Upper lobe of right lung (tissue), 1 donor: ENCODE measurements at places on chromosomes 4 and X. TPM values are rescaled to one million over a fixed set of nuclear protein-coding genes. Genes with fewer than 3 reads are reported as not detected.

GRCh38 chr4:171793723-171794122, 19.5 kb upstream of the GALNTL6 start:
- no peaks in the 10 kb centered on the region for H3K4me1 ChIP-seq
- H3K4me3 ChIP-seq: no peak overlapping the region
- DNase-seq: no peak
- H3K36me3 ChIP-seq: no peaks in the 10 kb centered on the region
- H3K27me3 ChIP-seq: no peaks in the 10 kb centered on the region

Gene UGT2B17
- total RNA-seq: not detected

Gene DCLK2
- 4.9 TPM for total RNA-seq

Gene OPN1MW2
- not detected for total RNA-seq

GRCh38 chr4:82403725-82404124, 26.5 kb downstream of the HNRNPDL start:
- no peak for DNase-seq
- H3K27me3 ChIP-seq: no peaks in the 10 kb centered on the region
- no peaks in the 10 kb centered on the region for H3K36me3 ChIP-seq
- H3K4me3 ChIP-seq: no peak overlapping the region
- no peak overlapping the region for H3K27ac ChIP-seq

Gene TMEM144
- total RNA-seq: 15.5 TPM

Gene CHRDL1
- total RNA-seq: 95.8 TPM

DNA sequence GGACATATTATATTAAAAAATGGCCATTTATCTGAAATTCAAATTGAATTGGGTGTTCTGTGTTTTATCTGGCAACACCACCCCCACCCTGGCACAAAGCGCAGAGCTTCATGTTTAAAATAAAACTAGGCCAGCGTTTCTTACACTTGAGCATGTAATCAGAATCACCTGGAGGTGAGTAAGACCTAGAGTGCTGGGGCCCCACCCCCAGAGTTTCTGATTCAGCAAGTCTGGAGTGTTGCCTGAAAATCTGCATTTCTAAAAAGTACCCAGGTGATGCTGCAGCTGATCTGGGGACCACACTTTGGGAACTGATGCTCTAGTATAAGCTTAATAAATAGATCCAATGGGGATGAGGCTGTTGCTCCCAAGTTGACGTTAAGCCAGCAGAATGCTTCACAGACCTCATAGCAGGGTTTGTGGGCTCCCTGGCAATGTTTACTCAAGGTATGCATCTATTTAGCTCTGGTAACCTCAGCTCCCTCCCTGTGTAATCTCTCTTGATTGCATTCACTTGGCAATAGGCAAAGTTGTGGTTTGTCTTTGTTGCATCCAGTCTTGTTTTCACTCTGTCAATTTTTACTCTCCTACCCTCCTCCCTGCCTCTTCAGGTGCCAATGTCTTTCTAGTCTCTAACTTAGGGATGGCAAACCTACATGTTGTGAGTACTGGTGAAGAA, 99.8 kb upstream of the TEX13D start:
- H3K4me3 ChIP-seq: no peak overlapping the region
- no peak for DNase-seq
- no peaks in the 10 kb centered on the region for H3K4me1 ChIP-seq

Gene RPS6KA3
- total RNA-seq: 70.5 TPM

DNA sequence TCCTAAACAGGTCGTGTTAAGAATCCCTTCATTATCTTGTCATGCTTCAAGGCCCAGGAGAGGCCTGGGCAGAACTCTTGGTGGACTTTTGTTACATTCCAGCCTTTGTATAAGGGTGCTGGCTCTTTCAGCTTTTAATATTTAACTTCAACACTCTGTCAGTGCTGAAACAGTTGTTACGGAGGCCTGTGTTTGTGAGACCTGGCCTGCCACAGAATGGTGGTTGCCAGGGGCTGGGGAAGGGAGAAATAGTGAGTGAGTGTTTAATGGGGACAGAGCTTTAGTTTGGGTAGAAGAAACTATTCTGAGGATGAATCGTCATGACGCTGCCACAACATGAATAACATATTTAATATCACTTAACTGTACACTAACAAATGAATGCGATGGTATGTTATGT, 1027.6 kb upstream of the PRKX start:
- H3K4me1 ChIP-seq: no peaks in the 10 kb centered on the region
- DNase-seq: no peak
- H3K27ac ChIP-seq: no peak overlapping the region
- no peak overlapping the region for H3K4me3 ChIP-seq
- H3K27me3 ChIP-seq: no peaks in the 10 kb centered on the region
- H3K36me3 ChIP-seq: no peaks in the 10 kb centered on the region

DNA sequence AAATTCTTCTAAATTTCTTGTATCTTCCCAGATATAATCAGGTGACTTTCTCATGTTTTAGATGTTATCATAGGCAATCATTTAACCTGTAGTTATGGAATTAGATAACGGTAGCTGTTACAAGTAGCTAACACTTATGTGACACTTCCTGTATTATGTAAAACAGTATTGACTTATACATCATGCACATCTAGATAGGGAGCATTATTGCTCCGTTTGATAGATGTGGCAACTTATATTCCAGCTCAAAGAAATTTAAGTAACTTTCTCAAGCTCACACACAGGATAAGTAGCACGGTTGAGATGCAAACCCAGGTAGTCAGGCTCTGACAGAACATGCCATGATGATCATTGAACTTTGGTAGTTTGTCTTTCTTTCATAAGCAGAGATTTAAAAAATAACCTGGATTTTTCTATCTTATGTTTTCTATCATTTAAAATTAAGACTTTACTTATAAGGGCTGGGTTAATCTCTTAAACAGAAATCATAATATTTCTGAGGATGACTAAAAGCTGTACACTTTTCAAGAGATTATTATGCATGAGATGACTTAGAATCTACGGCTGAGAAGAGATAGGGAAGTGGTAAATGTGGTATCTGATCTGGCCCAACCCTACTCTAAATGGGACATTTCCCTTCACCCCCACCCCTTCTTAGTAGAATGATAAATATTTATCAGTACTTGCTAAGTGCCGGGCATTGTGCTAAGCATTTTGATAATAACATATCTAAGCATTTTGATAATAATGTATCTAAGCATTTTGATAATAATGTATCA, 69.1 kb upstream of the HPGD start:
- no peaks in the 10 kb centered on the region for H3K36me3 ChIP-seq
- H3K27ac ChIP-seq: no peak overlapping the region
- no peak for DNase-seq
- H3K4me1 ChIP-seq: no peaks in the 10 kb centered on the region

Gene SERPINA7
- not detected for total RNA-seq

- no peaks in the 10 kb centered on the region for H3K36me3 ChIP-seq
- no peaks in the 10 kb centered on the region for H3K27me3 ChIP-seq
- H3K4me1 ChIP-seq: no peaks in the 10 kb centered on the region
These were observed 175.6 kb downstream of the RBMX2 start for GRCh38 chrX:130577431-130577830.

Gene PDE5A
- total RNA-seq: 58.0 TPM

DNA sequence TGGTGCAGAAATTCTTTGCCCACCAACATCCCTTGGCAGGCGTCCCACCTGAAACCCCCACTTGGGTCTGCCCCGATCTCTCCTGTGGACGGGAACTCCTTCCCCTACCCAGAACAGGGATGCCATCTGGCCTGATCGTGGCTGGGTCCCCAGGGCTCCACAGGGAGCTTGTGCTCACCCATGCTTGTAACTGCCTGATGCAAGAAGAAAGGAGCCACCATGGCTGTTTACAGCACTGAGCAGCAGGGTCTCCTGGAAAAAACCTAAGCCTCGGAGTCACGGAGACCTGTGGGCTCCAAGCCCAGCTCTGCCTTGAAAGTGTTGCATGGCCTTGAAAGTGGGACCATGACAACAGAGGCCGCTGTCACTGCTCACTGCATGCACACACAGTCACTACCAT, 101.5 kb upstream of the AFAP1 start:
- no peaks in the 10 kb centered on the region for H3K27me3 ChIP-seq
- no peak overlapping the region for H3K27ac ChIP-seq
- H3K36me3 ChIP-seq: no peaks in the 10 kb centered on the region
- DNase-seq: no peak

Gene SNCA
- total RNA-seq: 12.1 TPM

Gene NALF2
- total RNA-seq: not detected

DNA sequence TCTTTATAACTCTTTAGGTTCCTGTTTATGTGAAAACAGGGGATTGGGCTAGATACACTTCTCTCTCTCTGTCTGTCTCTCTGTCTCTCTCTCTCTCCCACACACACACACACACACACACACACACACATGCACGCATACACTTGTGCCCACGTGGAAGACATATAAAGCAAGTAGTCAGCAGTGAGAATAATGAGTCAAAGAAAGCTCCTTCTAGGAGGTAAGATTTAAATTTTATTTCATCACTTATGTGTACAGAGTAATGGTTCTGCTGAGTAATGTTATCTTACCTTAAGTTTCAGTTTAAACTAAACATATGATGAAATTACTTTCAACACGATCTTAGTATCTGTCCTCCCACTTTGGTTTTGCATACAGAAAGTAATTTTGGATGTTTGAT, 243.0 kb upstream of the TEX13A start:
- no peak overlapping the region for H3K4me3 ChIP-seq
- no peak for DNase-seq
- no peak overlapping the region for H3K27ac ChIP-seq
- H3K36me3 ChIP-seq: no peaks in the 10 kb centered on the region
- H3K4me1 ChIP-seq: no peaks in the 10 kb centered on the region

- peaks cover 5% of the 10 kb centered on the region for H3K4me1 ChIP-seq
- H3K27ac ChIP-seq: no peak overlapping the region
These were observed 66.1 kb upstream of the SOD3 start for GRCh38 chr4:24729119-24729730.

- H3K4me3 ChIP-seq: no peak overlapping the region
- H3K27ac ChIP-seq: no peak overlapping the region
These were observed 29.0 kb upstream of the UGT2B4 start for GRCh38 chr4:69524706-69525105.

DNA sequence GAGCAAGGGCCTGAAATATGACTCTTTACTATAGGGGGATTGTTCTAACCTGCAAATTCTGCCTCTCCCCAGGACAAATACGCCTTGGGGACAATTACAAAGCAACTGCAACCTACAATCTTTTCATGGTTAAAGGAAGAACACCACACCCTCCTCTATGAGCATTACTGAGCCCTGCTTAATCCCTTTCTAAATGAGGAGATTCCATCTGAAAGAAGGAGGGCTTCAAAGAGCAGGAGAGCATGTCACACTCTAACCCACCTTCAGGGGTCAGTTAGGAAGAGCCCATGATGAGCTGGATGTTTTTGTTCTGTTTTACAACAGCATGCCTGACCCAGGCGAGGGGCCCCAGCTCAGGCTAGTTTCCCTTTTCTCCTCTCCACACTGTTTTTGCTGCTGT, 134.0 kb upstream of the ANXA3 start:
- H3K27me3 ChIP-seq: no peaks in the 10 kb centered on the region
- DNase-seq: no peak
- no peak overlapping the region for H3K4me3 ChIP-seq
- no peaks in the 10 kb centered on the region for H3K4me1 ChIP-seq
